ENCODE measurements at places on chromosomes 6 and 20.

GRCh38 chr6:56420296-56420695 lies 172.9 kb upstream of the COL21A1 start:
- DNase-seq = no peak

DNA sequence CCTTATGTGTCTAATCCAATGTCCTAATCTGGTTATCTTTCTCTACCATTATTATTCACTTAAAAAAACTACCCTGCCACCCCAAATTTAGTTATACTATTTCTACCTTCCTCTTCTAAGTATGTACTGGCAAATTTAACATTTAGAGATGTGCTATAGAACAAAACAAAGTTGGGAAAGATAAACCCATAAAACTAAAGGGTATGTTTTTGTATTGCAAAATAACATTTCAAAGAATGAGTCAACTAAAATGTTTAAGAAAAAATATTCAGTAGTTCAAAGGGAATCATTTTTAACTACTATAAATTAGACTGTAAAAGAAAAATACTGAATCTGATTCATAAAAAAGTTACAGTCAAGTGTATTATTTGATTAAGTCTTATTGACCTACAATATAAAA lies 103.0 kb downstream of the LMBRD1 start:
- DNase-seq = no peak

DNA sequence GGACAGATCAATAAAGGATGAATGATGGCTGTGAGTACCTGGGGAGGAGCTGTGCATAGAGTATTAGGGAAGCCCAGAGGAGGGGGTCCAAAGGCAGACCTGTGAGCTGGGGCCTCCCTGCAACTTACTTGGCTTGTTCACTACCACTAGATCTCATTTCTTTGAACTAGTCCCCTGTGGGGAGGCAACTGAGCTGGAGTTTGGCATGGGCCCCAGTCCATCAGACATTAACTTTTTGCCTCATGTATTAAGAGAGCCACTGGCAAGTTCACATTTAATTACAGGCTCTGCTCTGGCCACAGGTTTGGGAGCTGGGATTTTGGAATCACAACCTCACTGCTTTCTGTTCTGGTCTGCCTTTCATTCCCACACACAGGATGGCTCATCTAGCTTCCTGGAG lies 254.1 kb downstream of the PRL start:
- no peak for DNase-seq

DNA sequence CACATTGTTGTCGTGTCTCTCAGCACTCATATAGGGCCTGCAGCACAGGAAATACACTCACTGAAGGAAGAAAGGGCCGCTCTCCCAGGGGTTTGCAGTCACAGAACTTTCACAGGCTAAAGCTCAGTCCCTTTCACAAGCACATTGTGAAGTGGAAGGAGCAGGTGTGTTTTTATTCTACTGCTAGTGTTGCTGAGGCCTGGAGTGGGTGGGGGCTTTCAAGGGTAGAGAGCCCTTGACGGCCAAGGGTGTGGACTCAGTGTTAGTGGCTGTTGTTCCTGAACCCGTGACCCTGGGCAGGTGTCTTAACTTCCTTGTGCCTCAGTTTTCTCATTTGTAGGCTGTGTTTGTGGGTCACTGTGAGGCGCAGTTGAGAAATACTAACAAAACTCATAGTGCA lies 66.2 kb upstream of the SLC22A1 start:
- DNase-seq = no peak

- DNase-seq = no peak
Measured at GRCh38 chr6:155738602-155739105, 283.0 kb upstream of the NOX3 start.

- no peak for DNase-seq
Measured at GRCh38 chr6:141158740-141159139, 974.0 kb upstream of the GJE1 start.

DNA sequence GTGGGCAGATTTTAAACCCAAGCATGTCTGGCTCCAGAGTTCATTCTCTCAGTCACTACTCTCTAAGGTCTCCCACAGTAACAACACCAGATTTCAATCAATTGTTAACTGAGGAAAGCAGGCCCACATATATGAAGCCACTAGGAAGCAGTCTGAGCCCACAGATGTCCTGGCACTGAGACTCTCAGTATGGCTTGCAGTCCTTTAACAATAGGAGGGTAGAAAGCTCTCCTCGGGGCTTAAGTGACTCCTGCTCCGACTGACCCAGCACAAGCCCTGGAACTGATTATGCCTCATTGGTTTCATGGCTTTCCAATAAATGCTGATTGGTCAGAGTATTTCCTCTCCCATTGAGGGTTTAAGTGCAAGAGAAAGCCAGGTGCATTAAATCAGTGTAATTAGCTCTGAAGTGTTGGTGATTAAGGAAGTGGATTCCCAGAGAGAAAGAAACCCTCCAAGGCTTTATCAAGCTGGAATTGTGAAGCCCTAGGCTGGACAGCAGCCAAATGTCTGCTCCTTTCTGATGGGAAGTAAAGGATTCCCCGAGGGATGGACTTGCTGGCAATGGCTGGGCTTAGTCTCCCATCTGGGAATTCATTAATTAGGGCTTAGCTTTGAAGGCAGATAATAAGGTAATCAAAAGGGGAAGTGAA lies 76.6 kb upstream of the PROKR2 start:
- DNase-seq = no peak
